G401 (cell line): ENCODE measurements at places on chromosomes 6 and 20. TPM values are rescaled to one million over a fixed set of nuclear protein-coding genes. Genes with fewer than 3 reads are reported as not detected.
A peak's percentile ranks its signal among the peaks of the same experiment; 100 is the strongest.

The TRAPPC3L gene
- not detected in 2 replicates for total RNA-seq

The RPP40 gene
- total RNA-seq, result 13.6 and 38.7 TPM in 2 replicates

The SLC22A1 gene
- not detected in 2 replicates for total RNA-seq

The MACROD2 gene
- total RNA-seq, result not detected in 2 replicates

The BPIFB4 gene
- not detected in 2 replicates for total RNA-seq

The MLN gene
- 2.5 TPM in 1 of 2 replicates, not detected in the other for total RNA-seq

The EPHA7 gene
- total RNA-seq, result 0.98 and 1.5 TPM in 2 replicates

The DDX43 gene
- not detected in 2 replicates for total RNA-seq

The MRPS18B gene
- 38.3 and 47.5 TPM in 2 replicates for total RNA-seq

The LY6G6C gene
- total RNA-seq, result not detected in 2 replicates

The IRF4 gene
- not detected in 2 replicates for total RNA-seq

The NT5E gene
- 11.0 and 11.5 TPM in 2 replicates for total RNA-seq

The MAP1LC3A gene
- total RNA-seq, result 0.37 TPM in 1 of 2 replicates, not detected in the other

The C6orf163 gene
- total RNA-seq, result 0.34 and 0.80 TPM in 2 replicates

The EBF4 gene
- 0.25 TPM in 1 of 2 replicates, not detected in the other for total RNA-seq

The TPX2 gene
- total RNA-seq, result 94.2 and 155 TPM in 2 replicates

The LINC00237 gene
- not detected in 2 replicates for total RNA-seq

GRCh38 chr20:63483834-63484233 is 11.4 kb upstream of the KCNQ2 start:
- DNase-seq, result no peak

DNA sequence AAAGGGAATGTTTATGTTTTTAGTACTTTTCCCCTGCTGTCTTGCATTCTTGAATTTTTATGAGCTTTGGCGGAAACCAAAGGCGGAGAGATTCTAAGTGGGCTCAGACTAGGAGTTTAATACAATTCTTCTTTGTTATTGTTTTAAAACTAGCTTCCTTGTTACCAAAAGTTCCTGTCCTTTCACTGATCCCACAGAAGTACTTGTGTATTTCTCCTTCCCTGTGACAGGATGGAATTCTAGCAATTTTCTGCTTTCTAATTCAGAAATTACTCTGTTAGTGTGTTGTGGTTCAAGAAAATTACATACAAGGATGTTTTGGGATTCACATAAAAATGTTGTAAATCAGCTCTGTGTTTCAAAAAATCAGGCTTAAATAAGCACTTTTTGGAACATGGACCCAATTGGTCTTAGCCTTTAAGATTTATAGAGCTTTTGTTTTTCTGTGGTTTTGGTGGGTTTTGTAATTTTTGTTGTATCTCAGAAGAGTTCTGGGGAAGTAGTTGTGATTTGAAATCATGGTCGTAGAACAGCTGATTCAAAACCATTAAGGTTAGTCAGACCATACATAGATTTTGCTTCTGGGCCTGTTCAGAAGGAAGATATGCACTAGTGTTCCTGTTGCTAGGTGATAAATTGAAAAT is 17.6 kb upstream of the CTAGE9 start:
- no peak for DNase-seq

- no peak for DNase-seq
These were observed 495.0 kb upstream of the NRSN1 start for GRCh38 chr6:23630726-23631635.

- DNase-seq, result no peak
These were observed 85.6 kb downstream of the GPR6 start for GRCh38 chr6:110063594-110064263.

- DNase-seq, result no peak
These were observed 464.2 kb downstream of the QKI start for GRCh38 chr6:163878698-163879097.

DNA sequence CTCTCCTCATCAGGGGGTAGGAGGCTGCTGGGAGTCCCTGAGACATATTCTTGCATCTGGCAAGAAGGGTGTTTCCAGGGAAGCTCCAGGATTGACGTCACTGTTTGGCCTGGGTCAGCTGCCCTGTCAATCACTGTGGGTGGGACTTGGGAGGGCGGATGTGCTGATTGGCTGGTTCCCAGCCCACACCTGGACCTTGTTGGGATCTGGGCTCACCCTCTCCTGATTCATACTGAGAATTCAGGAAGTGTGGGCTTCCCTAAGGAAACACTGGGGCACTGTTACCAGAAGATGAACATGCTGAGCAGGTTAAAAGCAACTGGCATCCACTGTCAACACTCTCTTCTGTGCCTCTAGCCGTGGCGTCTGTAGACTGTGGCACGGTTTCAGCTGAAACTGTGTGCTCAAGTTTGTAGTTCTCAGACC is 36.5 kb downstream of the CDH26 start:
- no peak for DNase-seq

- DNase-seq, result no peak
These were observed 150.4 kb downstream of the BFSP1 start for GRCh38 chr20:17380801-17381200.

- DNase-seq, result peak; percentile 77
These were observed 83.4 kb upstream of the BMP5 start for GRCh38 chr6:55958790-55959189.

GRCh38 chr6:53721766-53722165 is 56.2 kb upstream of the KLHL31 start:
- no peak for DNase-seq

DNA sequence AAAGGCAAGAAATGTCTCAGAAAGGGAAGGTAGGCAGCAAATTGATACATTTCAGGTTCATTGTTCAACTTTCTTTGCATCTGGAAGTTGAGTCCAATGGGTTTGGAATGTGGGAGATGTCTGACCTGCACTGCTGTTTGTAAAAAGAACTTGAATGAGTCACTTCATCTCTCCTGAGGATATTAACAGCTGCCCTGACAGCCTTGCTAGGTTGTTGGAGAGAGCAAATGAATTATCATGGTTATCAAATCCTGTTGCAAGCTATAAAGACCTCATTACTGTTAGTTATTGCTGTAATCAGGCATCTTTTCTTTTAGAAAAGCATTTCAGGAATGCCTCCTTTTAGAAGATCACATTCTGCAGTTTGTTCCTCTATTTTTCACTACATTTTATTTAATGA is 23.0 kb upstream of the FLRT3 start:
- DNase-seq, result no peak

- no peak for DNase-seq
These were observed 4.9 kb upstream of the NELFCD start for GRCh38 chr20:58976061-58976730.

GRCh38 chr6:148509119-148509799 is 166.6 kb downstream of the SASH1 start:
- DNase-seq, result no peak

- DNase-seq, result no peak
These were observed 6.6 kb upstream of the ELOVL2 start for GRCh38 chr6:11050731-11051130.

DNA sequence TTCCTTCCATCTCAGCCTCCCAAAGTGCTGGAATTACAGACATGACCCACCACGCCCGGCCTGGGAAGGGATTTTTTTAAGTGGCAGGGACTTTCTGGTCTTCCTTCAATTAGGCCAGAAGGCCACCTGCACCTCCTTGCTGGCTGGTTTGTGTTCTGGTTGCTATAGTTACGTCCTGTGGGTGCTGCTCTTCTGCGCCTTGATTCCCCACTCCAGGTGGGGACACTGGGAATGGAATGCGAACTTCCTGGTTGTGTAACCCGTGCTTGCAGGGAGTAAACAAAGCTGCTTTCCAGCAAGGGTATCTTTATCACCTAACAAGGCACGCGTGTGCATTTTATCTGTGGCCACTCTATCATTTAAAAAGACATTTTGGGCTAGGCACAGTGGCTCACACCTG is 117.7 kb downstream of the PLEKHG1 start:
- DNase-seq, result no peak

- no peak for DNase-seq
These were observed at the start of gene LIME1 for GRCh38 chr20:63735859-63736718. LIME1 (plus strand) TSS chr20:63736664; CDS start chr20:63737550, 886 bp downstream.

GRCh38 chr6:78615430-78615904 is 251.9 kb upstream of the IRAK1BP1 start:
- DNase-seq, result no peak

DNA sequence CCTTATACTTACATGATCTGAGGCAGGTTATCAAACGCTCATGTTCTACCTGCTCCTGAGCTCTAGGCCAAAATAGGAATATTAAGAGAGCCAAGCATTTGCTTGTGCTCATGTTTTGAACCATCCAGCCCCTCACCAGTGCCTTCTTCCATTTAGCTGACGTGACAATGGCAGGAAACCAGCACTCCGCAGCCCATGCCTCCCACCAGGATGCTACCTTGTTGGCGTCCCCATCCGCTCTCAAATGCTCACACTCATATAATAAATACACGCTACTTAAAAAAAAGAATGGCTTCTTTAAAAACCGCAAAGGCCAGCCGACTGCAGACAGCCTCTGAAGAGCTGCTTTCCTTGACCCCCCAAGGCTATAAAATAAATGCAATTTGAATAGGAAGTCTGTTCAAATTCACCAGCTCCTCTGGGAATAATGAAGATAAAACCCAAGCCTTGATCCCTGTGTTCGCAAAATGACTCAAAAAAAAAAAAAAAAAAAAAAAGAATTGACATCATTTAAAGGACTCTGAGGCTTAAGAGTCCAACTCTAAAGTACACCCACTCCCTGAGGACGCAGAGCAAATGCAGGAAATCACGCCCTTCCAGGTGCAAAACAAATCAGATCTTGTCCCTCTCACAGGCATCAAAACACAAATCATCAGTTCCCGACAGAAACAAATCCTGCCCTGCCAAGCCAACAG is 29.0 kb downstream of the RNASET2 start:
- DNase-seq, result no peak

GRCh38 chr6:2656460-2657079 is 94.2 kb downstream of the MYLK4 start:
- DNase-seq, result no peak

DNA sequence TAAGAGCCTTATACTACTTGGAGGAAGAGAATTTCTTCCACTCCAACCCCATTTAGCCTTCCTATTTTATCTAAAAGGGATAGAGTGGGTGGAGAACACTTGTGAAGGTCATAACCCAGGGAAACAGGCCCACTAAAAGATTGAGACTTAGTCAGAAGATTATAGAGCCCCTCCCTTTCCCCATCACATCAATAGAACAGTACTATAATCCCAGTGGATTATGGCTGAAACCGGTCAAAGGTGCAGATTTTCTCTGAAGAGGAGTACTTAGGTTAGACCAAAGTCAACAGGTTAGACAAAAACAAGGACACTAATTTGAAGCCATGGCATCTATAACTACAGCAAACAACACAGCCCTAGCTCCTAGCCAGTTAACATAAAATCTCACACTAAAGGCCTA is 330.9 kb upstream of the NOX3 start:
- no peak for DNase-seq

GRCh38 chr6:155313602-155314091 is 637 bp downstream of the TFB1M start:
- DNase-seq, result peak; percentile 15

GRCh38 chr6:106979435-106979884 is 4.9 kb upstream of the CD24 start:
- DNase-seq, result peak; percentile 72

DNA sequence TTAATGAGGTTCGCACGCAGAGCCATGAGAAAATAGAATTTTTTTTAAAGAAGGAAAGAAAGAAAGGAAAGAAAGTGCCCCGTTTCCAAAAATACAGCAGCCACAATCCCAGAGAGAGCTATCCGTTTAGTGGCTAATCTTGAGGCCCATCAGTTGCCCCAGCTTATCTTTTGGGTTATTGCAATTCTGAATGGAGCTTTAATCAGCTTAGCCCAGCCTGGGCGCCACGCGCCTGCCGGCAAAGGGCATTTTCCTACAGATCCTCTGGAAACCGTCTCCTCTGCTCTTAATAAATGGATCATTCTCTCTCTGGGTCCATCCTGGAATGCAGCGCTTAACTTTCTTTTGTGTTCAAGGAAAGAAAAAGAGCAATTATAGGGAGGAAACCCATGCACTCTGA is 413.3 kb downstream of the MAFB start:
- no peak for DNase-seq

DNA sequence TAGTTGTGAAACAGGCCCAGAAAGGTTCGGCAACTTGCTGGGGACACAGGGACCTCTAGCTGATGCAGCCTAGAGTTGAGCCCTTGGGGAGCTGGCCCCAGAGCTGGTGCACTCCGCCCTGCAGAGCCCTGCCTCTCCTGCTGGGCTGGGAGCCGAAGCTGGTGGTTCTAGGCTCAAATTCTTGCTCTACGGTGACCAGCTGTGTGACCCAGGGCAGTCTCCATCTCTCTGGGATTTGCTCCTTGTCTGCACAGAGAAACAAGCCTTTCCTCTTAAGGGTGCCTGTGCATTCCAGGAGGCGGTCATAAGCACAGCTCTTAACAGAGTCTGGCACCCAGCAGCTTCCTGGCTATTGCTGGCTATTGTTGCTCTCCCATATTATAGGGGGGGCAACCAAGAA is 47.4 kb downstream of the RBM38 start:
- no peak for DNase-seq

- DNase-seq, result no peak
These were observed 79.2 kb upstream of the RIPOR2 start for GRCh38 chr6:25014791-25015560.

DNA sequence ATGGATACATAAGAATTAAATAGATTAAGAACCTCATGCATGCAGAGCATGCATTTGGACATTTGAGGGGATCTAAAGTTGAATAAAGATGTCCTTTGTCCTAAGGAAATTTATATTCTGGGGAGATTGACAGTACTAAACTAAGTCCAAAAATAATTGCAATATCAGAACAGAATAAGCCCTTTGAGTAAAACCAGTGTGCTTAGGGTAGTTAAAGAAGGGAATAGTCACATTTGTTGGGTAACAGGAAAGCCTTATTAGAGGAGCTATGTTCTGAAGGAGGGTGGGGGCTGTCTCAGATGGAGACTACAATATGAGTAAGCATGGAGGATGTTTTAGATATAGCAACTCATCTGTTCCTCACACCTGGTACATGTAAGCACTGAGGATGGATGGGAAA is 35.8 kb downstream of the CDC5L start:
- no peak for DNase-seq

GRCh38 chr6:87116922-87117321 is 22.0 kb upstream of the CGA start:
- no peak for DNase-seq
